Activated CD8-positive, alpha-beta memory T cell treated with anti-CD3 and anti-CD28 coated beads for 48 hours (primary cell): ENCODE measurements at places on chromosomes 2 and 18.

- no peak for DNase-seq
Observed at GRCh38 chr2:71275939-71276310, 49.0 kb upstream of the PAIP2B start.

DNA sequence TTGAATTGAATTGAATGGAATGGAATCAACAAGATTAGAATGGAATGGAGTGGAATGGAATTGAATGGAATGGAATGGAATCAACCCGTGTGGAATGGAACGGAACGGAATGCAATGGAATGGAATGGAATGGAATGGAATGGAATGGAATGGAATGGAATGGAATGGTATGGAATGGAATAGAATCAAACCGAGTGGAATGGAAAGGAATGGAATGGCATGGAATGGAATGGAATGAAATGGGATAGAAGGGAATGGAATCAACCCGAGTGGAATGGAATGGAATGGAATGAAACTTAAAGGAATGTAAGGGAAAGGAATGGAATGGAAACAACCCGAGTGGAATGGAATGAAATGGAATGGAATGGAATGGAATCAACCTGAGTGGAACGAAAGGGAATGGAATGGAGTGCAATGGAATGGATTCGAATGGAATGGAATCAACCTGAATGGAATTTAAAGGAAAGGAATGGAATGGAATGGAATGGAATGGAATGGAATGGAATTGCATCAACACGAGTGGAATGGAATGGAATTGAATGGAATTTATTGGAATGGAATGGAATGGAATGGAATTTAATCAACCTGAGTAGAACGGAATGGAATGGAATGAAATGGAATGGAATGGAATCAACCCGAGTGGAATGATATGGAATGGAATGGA, 1146.6 kb downstream of the RPIA start:
- no peak for DNase-seq

DNA sequence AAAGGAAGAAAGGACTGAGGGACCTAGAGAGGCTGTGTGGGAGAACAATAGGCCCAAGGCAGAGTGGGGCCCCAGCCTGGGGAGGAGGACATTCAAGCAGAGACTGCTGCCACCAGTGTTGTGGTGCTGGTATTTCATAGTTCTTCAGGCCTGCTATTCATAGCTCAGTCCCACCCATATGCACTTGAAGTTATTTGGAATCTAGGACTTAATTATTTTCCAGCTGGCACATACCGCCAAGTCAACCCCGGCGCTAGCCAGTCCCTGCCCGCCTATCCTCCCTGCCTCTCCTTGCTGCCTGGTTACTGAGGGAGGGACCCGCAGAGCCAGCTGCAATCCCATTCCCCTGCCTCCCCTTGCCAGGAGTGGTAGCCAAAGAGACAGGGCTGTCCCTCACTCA, 141.2 kb downstream of the CABLES1 start:
- no peak for DNase-seq

DNA sequence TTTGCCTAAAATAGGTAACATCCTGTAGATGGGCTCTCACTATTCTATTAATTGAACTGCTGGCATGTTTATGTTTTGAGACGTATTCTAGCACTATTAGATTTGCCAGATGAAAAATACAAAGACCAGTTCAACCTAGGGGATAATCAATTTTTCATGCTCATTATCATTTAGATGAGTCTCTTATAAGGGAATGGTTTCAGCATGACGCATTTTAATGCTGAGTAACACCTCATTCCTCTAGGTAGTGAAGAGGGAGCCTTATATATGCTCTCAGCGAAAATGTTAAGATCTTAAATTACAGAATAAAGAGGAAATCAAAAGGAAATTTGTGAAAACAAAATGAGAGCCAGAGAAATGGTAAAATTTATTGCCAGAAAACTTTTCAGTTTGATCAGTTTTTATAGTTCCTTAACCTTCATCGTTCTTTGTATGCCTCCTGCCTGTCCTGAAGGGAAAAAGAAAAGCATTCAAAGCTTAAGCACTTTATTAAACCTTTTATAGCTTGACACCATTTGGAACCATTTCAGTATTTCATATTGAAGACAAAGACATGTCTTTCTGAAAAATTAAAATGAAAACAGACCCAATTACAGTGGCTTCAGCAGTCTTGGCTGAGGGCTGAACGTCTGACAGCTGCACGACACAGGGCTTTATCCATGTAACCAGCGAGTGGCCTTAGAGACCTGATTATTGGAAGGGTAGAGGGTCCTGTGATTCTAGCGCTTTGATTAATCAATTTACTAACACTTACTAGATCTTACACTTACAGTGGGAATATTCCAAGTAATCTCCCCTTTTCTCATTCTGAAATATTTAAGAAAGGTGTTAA, 112.8 kb downstream of the ADCYAP1 start:
- no peak for DNase-seq

DNA sequence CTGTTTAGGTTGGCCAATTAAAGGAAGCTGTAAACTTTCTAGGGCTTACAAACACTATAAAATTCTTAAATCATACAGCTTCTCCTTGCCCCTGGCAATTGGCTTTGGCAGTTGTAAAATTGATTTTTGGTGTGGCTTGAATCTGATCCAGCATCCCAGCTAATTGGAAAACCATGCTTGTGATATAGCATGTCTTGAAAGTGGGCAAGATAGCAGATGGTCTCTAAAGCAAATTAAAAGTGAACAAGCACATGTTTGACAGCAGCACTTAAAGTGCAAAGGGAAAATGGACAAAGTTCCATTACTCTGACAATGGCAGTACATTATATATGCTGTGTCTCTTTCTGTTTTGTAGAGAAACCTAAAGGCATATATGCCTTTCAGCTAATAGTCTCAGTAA, 302.9 kb upstream of the NXPH2 start:
- DNase-seq = no peak

GRCh38 chr18:60247103-60247502, 125.5 kb downstream of the MC4R start:
- DNase-seq = no peak
